Activated effector memory CD4-positive, alpha-beta T cell treated with anti-CD3 and anti-CD28 coated beads, Interleukin-2, amount 50 U/mL, for 16 hours (primary cell): ENCODE measurements at places on chromosomes 5 and 9.

DNA sequence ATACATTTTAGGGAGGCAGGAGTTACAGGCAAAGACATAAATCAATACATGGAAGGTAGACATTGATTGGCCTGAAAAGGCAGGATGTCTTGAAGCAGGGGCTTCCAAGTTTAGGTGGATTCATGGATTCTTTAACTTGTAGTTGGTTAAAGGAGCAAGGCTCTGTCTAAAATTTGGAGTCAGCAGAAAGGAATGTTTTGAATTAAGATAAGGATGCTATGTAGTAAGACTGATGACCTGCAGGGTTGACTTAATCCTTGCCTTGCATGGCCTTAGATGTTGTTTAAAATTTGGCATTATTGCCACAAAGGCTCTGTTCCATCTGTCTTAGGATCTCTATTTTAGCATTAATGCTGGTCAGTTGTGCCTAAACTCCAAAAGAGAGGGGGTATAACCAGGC lies 171.3 kb downstream of the C5orf15 start:
- DNase-seq = no peak

DNA sequence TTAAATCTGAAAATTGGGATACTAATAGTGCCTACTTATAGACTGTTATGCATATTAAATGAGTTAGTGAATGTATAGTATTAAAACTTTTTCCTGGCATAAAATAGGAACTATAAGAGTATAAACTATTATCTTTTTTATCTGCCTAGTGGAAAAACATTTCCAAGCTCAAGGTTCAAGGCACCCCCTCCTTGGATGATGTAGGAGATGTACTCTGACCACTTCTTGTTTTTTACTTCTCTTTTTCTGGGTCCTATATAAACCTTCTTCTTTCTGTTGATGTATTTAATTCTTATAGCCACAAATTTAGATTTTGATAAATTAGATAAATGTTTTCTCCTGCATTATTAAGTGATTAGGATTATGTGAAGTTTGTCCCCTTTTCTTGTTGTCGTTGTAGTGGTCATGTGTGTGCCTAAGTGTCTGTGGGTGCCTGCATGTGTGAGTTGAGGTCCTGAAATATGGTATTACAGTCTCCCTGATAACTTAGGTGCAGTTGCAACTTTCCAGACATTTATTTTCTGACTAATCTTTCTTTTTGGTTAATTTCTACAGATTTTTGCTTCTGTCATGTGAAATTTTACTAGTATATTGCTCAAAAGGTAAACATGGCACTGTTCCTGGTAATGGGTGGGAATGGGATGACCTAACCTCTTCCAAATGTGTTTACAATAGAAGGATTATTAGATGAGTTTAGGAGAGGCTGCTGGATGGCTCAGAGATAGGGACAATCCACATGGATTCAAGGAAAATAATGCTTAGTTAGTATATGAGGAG lies 160.8 kb upstream of the CDKN2B start:
- no peak for DNase-seq

- DNase-seq = no peak
These were observed 578.4 kb downstream of the CCDC171 start for GRCh38 chr9:16131264-16131663.

DNA sequence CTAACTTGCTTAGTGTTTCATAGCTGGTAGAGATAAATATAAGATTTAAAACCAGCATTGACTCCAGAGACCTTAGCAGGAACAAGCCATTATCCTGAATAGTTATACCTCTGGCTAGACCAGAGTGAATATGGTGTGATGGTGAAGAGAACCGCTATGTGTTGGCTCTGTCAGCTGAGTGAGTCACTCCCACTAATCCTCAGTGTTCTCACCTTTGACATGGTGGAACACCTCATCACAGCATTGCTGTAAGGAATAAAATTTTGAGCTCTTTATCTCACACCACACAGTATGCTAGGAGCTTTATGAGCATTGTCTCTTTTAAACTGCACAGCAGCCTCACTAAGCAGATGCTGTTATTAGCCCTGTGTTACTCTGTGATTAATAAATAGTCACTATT lies 90.7 kb upstream of the DHFR start:
- DNase-seq = no peak

DNA sequence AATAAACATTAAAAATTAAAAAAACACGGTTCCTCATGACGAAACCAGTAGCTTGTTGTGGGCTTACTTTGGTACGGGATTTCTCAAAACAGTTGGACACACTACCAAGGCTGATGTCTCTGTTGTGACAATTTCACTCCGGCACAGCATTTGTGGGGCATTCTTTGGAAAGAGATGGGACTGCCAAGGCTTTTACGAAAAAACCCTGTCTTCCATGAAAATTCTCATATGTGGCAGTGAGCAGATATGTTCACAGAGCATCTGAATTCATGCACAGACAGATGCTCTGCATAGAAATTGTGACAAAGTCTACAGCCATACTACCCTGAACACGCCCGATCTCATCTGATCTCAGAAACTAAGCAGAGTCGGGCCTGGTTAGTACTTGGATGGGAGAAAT lies 17.8 kb upstream of the SHROOM1 start:
- no peak for DNase-seq

DNA sequence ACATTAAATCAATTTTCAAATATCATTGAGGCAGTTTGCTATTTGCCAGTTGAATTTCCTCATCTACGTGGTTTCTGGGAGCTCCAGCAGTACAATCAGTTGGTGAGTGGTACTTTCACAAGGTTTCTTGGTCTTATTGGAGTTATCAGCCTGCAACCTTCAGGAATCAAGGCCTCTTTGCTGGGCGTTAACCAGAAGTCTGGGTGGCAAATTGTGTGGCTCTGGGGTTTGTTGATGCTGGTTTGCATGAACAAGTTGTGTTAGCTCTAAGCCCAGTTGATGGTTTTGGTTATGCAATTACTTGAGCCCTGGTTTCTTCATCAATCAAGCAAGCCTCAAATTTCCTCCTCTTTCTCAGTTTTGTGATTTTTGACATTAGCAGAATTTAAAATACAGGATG lies 152.9 kb upstream of the ANKRD55 start:
- no peak for DNase-seq

GRCh38 chr9:79116041-79116440 lies 455.7 kb upstream of the TLE4 start:
- DNase-seq = no peak
